Sciatic nerve (tissue), 2 donors: ENCODE measurements at places on chromosomes 4 and X.

- DNase-seq: no peak
Observed at GRCh38 chrX:132433551-132433950, 55.3 kb downstream of the MBNL3 start.

- DNase-seq: no peak
Observed at GRCh38 chr4:15341733-15342300, 86.0 kb upstream of the C1QTNF7 start.

DNA sequence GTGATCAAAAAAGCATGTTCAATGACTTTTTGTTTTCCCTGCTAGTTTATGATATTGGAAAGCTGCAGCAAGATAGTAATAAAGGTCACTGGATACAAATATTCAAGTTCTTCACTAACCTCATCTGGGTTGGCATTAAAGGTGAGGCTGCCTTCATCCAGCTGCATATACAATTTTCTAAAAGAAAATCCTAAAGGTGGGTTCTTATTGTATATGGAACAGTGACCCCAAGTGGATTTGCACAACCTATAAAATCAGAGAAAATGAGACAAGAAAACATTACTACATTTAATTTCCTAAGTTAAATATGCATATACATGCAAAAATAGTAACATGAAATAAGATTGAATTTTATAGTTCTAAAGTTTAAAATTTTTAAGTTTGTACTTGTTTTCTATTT lies 23.9 kb downstream of the FBXO8 start:
- DNase-seq: no peak

GRCh38 chrX:115330498-115331168 lies 41.1 kb downstream of the LUZP4 start:
- DNase-seq: no peak

GRCh38 chr4:19698961-19699360 lies 552.7 kb upstream of the SLIT2 start:
- DNase-seq: no peak

- DNase-seq: peak; percentile 70
Observed at GRCh38 chr4:168631241-168632162, 134.7 kb downstream of the PALLD start.

- no peak for DNase-seq
Observed at GRCh38 chr4:161133586-161134276, 1030.1 kb downstream of the FSTL5 start.

DNA sequence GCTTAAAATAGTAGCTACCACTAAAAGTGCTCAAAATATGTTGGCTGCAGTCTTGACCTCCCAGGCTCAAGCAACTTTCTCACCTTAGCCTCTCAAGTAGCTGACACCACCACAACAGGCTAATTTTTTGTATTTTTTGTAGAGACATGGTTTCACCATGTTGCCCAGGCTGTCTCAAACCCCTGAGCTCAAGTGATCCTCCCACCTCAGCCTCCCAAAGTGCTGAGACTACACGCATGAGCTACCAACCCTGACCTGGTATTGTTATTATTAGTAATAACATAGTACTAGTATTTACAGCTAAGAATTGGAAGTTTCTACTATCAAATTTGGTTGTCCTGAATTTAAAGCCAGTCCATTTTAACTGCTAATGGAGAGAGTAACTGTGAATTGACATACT lies 18.0 kb downstream of the STAP1 start:
- no peak for DNase-seq

GRCh38 chr4:134365852-134366251 lies 164.3 kb upstream of the PABPC4L start:
- no peak for DNase-seq

DNA sequence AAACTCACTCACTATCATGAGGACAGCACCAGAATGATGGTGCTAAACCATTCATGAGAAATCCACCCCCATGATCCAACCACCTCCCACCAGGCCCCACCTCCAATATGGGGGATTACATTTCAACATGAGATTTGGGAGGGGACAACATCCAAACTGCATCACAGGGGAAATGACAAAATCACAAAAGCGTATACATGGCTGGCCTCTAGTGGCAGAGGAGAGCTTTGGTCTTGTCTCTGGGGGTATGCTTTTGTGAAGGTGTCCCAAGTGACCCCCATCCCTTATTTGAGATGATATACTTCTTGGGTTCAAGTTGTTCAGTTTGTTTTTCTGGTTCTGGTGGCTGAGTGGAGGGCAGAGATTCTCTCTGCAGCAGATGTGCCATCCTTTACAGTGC lies 8.5 kb upstream of the SETD7 start:
- DNase-seq: no peak

DNA sequence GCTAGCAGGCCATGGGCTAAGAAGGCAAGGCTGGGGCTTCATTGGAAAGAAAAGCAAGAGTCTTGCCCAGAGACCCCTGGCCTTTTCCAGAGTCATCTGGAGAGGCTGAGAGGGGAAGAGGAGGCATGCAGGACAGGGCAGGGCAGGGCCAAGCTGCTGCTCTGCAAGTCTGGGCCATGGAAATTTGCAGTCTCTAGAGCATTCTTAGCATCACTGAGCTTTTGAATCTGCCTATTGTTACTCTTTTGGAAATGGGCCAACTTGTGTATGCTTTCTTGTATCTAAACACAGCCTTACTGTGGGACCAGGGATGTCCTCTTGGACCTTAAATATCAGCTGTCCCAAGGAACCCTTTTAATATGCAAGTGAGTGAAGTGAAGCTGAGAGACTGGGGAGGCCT lies 560.5 kb downstream of the MID1IP1 start:
- DNase-seq: no peak

DNA sequence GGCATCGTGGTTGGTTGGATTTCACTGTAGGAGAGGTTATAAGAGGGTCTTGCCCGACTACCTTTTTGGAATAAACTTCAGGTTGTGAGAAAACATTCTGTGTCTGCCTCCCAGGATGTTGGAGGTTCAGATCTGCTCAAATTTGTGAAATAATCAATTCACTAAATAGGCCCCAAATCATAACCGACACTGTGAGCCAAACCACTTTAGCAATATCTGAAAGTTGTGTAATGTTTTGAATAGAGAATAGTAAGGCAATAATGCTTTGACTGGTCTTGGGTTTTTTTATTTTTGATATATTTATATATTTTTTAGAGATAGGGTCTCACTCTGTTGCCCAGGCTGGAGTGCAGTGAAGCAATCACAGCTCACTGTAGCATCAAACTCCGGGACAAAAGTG lies 131.2 kb downstream of the GLRA3 start:
- no peak for DNase-seq

GRCh38 chrX:17559728-17560379 lies 177.4 kb upstream of the SCML1 start:
- DNase-seq: no peak

DNA sequence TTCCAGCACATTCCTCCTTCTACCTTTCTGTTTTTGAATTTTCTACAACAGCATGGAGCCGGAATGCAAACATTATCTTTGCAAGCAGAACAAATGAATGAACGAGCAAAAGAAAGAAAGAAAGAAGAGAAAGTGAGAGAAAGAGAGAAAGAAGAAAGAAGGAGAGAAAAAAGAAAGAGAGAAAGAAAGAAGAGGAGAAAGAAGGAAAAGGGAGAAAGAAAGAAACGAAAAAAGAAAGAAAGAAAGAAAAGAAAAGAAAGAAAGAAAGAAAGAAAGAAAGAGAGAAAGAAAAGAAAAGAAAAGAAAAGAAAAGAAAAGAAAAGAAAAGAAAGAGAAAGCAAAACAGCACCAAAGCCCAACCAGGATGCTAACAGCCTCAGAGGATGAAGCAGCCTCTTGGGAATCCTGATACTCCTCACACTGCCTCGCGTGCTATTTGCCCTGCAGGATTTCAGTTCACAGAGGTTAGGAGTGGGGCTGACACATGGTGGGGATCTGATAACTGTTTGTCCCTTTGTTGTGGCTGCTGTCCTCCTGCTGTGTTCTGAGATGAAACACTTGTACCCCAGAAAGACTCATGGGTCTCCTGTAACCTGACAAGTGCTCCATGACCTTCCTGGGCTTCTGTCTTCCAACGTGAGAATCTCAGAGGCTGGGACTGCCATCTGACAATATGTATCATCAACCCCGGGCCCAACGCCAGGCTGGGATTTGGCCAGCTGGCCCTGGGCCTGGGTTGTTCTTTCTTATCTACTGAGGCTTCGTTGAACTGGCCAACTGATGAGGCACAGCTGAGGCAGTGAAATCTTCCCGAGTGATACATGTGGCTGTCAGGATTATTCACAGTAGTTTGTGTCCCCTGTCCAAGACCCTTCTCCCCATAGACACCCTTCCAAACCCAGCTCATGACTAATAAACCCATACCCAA lies 61.0 kb downstream of the SEPSECS start:
- no peak for DNase-seq
